ENCODE measurements at places on chromosomes 7 and 10.
A peak's percentile ranks its signal among the peaks of the same experiment; 100 is the strongest.

GRCh38 chr10:32771217-32771616 lies 186.8 kb downstream of the ITGB1 start:
- DNase-seq = no peak

- no peak for DNase-seq
Measured at GRCh38 chr7:121562259-121562658, 166.2 kb upstream of the FAM3C start.

- DNase-seq = no peak
Measured at GRCh38 chr10:44465401-44466115, 80.7 kb upstream of the CXCL12 start.

- DNase-seq = no peak
Measured at GRCh38 chr7:81187753-81188152, 268.9 kb upstream of the SEMA3C start.

GRCh38 chr10:76115471-76116155 lies 684.2 kb downstream of the LRMDA start:
- no peak for DNase-seq

GRCh38 chr7:81285142-81285871 lies 366.5 kb upstream of the SEMA3C start:
- no peak for DNase-seq

DNA sequence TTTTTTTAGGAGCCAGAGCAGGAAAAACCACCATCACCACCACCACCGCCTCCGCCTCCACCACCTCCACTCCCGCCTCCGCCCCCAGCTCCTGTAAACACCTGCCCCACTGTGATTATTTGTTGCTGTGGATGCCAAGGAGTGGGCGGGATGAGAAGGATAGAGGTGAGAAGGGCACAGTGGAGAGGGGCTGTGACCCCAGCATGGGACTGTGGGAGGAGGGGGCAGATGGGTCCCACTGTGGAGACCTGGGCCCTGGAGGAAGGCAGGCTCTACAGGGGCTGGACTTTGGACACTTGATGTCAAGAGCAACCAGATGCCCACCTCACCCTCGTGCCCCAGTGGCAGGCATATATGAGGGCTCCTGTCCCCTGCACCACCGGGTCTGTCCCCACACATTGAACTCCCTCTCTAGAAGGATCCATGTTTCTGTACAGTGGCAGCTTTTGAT lies 24.7 kb downstream of the ANTXRL start:
- no peak for DNase-seq

- DNase-seq = no peak
Measured at GRCh38 chr10:89343089-89343767, 15.4 kb downstream of the IFIT3 start.

DNA sequence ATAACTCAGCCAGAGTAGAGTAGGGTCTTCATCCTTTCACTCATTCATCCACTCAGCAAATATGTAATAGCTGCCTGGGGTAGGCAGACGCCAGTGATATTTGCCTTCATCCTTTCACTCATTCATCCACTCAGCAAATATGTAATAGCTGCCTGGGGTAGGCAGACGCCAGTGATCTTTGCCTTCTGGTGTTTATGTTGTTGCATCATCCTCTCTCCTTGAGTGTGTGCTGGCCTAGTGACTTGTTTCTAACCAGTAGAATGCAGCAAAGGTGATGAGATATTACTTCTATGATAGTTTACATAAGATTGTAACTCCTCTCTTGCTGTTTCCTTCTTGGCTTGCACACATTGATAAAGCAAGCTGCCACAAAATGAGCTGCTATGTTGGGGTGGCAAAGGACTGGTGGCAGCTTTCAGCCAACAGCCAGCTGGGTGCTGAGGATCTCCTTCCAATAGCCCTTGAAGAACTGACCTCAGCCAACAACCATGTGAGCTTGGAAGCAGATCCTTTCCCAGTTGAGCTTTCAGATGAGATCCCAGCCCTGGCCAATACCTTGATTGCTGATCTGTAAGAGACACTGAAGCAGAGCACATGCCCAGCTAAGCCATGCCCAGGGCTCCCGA lies 23.2 kb upstream of the MTPN start:
- DNase-seq = no peak

DNA sequence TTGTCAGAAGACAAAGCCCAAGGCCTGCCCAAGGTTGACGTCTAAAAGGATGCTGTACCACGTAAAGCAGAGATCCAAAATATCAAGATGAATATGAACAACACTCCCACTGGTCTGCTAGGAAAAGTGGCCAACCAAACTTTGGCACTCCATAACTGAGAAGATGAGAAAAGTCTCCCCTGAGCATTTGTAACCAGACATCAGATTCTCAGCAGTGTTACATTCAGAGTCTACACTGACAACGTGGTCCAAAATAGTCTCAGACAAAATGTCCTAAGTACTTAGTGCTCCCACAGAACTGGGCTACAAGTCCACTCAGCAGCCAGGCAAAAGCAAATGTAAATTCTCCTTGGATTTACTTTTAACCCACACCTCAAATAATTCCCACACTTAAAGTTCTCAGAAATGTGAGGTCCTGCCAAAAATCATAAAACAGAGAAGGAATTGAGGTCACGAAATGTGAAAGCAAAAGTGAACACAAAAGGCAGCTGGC lies 185.1 kb upstream of the NOBOX start:
- DNase-seq = no peak

DNA sequence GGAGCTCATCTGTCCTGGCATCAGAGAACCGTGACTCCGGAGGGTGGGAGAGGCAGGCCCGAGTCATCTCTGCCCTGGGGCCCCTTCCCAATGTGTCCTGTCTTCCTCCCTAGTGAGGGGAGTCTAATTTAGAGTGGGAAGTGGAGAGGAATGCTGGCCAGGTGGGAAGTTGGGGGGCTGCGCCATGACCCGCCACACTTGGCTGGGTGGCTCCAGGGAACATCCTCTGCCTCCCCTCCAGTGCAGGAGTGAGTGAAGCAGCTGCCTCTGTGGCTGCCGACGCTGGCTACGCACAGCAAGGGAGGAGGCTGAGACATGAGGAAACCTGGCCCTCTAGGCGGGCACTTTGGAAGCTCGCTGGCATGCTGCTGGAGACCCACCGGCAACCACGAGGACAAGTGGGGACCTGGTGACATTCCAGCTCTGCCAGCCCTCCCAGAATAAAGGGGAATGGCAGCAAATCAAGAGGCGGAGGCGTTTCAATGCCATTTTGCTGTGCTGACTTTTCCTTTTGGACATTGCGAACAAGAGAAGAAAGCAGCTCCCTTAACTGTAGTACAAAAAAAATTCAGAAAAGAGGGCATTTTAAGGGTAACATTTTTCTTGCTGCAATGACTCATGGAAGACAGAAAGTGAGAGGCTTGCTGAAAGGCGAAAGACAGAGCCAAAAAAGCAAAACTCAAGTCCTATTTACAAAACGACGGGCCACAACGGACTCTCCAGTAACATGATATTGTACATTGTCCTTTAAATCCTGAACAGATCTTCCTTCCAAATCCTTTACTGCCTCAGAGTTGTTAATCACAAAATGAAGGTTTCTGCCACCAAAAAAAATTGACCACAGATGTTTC lies 121.2 kb upstream of the PITRM1 start:
- no peak for DNase-seq

DNA sequence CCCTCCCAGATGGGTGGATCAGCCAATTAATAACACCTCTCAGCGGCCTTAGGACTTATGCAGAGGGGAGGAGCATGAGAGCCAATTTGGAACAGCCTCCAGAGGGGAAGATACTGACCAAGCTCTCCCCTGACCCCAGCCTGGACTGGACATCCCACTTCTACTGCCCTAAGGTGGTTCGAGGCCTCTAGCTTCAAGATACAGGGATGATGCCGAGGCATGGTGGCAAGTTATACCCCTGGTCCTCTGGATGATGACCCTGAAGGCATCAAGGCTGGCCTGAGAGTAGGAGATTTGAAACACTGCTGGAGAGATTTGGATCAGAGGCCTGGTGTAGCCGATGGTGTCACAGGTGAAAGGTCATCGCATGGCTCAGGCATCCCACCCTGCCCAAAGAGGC lies 3.2 kb downstream of the CDH23 start:
- DNase-seq = no peak

DNA sequence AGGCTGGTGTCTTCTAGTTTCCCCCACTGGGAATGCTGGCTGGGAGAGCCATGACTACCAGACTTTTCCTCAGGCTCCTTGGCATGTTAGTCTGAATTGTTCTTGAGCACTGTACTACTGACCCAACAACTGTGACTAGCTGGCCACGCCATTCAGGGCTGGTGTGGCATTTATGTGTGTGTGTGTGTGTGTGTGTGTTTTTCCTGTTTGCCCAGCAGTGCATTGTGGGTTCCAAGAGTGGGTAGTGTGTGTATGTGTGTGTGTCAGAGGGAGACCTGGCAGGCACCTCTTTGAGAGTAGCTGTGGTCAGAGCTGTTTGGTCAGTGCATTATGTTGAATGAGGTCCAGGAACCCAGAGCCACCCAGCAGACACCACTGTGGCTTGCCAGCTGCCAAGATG lies 9.2 kb downstream of the PCBD1 start:
- DNase-seq = no peak

DNA sequence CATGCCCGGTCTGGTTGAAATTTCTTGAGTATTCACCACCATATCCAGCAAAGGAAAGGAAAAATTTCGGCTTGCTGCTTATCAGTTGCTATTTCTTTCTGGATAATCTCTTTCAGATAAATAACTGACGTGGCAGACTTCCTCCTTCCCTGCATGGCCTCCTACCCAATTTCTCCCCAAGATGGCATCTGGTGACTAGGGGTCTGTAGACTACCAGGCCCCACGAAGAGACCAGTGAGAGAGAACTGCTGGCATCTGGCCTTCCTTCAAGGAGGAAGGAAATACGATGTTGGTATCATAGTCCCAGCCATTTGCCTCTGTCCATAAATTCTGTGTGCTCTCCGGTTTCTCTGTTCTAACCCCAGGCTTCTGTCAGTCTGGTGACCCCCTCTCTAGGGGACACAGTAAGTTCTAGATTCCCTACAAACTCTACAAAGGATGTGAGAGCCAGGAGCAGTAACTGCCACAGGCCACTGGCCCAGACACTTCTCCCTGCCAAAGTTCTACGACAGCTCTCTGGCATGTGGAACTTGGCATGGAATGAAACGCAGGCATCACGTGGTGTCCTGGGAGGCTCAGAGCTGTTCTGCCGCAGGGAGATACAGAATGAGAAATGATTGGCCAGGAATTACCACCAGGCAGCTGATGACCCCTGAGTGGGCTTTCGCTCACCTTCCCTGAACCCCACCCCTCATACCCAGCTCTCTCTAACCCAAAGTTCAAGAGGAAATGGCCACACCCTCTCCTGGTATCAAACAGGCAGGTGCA lies 30.0 kb upstream of the MSRB2 start:
- no peak for DNase-seq

DNA sequence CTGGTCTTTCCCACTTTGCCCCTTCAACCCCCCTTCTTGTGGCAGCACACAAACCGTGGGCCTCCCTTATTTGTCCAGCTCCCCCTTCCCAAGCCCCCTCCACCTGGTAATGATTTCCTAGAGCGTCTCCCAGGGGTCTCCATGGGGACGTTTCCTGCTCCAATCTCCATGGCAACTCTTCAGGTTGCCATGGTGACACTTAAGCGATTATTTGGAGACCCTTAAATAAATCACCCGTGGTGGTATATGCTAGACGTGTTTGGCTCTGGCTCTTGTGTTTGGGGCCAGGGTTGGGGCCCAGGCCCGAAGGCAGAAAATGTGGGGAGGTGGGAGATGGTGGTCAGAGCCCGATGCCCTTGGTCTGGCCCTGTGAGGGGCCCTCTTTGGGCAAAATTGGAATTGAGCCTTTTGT lies 41.1 kb upstream of the DLG5 start:
- DNase-seq = no peak

GRCh38 chr7:98870121-98870651 lies 372 bp upstream of the TMEM130 start:
- DNase-seq = peak; percentile 21

DNA sequence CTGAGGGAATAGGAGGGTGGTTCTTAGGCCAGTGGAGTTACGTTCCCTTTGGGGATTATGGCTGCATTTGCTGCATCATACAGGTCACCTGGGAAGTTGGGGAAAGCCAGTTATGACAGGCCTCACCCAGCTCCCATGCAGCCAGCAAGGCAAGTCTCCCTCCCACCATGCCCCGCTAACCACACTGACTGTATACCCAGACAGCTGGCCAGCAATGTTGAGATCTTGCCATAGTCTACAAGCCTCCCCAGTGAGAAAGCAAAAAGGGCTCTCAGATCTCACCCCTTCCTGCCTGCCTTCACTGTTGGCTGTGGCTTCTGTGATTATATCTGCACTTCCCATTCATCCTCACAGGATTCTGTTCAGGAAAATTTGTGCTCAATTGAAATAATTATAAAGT lies 133.3 kb upstream of the HGF start:
- no peak for DNase-seq

- DNase-seq = no peak
Measured at GRCh38 chr7:90579181-90579688, 16.9 kb upstream of the CDK14 start.

DNA sequence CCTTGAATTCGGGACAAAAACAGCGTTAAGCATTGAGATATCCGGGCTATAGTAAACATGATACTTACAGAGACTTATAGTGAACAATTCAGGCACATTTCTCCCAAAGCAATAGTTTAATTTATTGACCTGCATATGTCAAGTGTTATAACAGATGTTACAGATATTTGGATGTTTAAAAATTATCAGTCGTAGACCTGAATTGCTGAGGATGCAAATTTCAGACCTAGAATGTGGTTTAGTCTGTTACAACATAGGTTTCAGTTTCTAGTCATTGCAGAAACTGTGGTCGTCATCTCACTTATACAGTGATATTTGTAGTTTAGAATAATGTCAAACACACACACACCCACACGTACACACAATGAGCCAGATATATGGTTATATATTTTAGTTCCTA lies 85.2 kb downstream of the VTI1A start:
- no peak for DNase-seq

DNA sequence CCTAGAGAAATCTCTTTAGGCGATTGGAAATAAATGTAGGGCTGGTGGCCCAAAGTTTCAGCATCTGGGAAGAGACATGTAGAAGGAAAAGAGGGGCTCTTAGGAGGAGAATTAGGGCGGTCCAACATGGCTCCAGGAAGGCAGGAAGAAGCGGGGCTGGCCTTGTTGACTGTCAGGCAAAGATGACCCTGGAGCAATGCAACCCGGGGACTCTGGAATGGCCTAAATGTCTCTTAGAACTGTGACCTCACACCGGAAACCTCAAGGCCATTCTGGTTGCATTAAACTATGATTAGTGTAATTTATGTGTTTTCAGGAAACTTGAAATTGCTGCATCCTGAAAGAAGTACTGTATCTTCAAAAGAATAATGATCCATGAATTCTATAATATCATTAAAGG lies 66.8 kb downstream of the NRP1 start:
- no peak for DNase-seq
